Stimulated activated CD4-positive, alpha-beta T cell treated with anti-CD3 and anti-CD28 coated beads, Interleukin-2, amount 100 ng/mL, for 4 hours (primary cell): ENCODE measurements at places on chromosomes 7 and 10.

- DNase-seq = no peak
Measured at GRCh38 chr10:110923856-110924493, 4.6 kb downstream of the SHOC2 start.

DNA sequence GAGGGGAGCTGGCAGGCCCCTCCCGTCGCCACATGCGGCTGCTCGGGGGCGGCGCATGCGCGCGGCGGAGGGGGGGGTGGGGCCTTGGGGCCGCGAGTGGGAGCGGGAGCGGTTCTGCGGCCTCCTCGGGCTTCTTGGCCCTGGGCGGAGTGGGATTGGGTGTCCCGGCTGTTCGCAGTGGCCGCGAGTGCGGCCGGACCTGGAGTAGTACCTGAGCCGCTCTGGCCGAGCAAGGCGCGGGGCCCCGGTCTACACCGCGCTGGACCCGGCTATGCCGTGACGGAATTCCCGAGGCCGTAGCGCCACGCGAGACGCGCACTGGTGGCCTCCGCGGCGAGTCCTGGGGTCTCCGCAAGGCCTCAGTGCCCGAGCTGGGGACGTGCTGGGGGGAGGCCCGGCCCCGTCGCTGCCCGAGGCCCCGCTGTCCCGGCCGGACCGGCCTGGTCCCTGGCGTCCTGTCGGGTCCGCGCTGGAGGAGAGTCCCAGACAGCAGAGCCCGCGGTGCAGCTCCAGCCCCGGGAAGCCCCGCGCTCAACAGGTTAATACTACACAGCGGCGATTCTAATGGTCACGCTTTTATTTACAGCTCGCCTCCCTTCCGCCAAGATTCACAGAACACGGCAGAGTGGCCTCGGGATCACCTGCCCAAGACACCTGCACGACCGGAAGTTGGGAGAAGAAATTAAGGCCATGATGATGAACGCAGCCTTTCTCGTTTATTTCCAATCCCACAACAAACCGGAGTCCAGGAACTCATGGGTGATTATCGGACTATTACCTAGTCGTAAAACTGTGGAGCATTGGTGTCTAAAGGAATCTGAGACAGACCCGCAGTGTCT is 671 bp upstream of the PAXIP1 start:
- peak; percentile 83 for DNase-seq

DNA sequence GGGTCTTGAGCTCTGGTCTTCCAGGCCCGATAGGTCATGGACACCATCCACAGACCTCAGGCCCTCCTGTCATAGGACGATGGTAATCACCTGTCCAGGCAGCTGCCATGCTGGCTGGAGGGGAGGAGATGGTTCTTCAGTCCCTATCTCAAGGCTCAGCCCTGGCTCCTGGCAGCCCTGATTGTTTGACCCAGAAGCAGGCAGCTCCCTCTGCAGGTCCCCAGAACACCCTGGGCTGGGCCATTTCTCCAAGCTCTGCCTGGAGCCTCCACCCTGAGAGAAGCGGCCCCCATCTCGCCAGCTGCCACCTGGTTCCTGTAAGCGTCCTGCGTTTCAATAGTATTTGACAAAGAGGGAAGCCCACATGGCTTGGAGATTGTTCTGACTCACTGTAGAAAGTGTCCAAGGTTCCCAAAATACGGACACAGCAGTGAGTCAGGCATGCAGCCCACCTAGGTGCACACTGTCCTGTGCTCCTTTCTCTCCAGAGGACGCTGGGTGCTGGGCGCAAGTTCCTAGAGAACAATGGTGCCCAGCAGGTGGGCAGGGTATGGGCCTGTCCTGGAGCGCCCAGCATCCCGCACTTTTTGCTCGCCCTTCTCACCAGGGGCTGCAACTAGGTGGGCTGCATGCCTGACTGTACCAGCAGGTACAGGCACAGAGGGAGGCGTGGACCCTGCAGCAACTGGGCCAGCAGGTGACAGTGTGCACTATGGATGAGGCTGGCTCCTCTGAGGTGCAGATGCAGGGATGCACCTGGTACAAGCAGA is 72.4 kb upstream of the EBF3 start:
- no peak for DNase-seq

DNA sequence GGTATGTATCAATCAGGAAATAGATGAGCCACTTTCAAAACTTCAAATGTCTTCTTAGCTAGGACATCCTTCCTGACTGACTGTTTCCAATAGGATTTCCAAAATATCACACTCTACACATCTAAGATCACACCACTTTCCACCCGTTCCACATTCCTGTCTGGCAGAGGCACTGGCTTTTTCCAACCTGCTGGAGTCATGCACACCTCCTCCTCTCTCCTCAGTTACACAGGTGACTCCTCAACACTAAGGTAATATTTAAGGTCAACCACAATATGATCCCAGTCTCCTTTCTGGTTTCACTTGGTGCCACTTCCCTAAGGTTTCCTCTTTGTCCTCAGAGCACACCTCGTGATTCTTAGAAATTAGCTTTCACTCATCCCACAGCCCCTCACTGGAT is 196.5 kb downstream of the PARD3 start:
- no peak for DNase-seq

DNA sequence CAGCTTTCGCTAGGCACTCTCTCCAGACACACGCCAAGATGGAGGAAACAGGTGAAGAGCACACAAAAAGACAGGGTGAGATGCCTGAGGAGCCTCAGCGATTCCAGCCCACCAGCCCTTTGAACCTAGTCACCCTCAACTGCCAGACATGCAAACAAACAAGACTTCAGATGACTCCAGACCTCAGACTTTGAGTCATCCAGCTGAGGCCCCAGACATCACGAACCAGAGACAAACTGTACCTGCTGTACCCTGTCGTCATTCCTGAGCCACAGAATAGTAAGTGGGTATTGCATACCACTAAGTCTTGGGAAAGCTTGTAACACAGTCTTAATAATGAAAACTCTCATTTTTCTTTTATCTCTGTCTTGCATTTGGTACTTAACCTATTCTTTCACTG is 126.6 kb upstream of the LSM8 start:
- no peak for DNase-seq

GRCh38 chr7:38282081-38282480 is 8.6 kb upstream of the TARP start:
- no peak for DNase-seq

- DNase-seq = no peak
Measured at GRCh38 chr7:55099821-55100543, 81.2 kb downstream of the EGFR start.

- no peak for DNase-seq
Measured at GRCh38 chr10:11154849-11155498, 137.3 kb downstream of the CELF2 start.

GRCh38 chr10:46029461-46030030 is 877 bp downstream of the NCOA4 start:
- DNase-seq = no peak

DNA sequence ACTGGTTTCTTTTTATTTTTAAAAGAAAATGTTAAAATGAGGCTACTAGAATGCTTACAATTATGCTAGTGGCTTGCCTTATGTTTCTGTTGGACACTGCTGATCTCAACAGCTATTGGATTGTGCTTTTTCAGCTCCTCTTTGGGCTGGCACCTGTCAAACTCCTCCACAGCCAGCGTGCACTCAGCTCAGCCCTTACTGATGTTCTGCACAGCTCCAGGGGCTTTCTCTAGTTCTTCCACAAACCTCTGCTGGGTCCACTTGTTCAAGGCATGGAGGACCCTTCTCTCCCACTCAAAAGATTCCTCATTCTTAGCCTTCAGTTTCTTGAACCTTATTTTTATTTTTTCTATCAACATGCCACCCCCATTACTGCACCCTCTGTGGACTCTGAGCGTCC is 96.0 kb downstream of the VIPR2 start:
- DNase-seq = no peak

GRCh38 chr7:116030651-116031276 is at the start of gene TFEC:
Gene TFEC (minus strand): TSS chr7:116030763. CDS start chr7:115984441, 46,322 bp downstream.
- DNase-seq = no peak

GRCh38 chr7:81383846-81384245 is 386.0 kb downstream of the HGF start:
- DNase-seq = no peak

GRCh38 chr10:59677253-59677831 is 32.3 kb downstream of the SLC16A9 start:
- no peak for DNase-seq

GRCh38 chr10:87635498-87636312 is 24.0 kb upstream of the PAPSS2 start:
- no peak for DNase-seq

- no peak for DNase-seq
Measured at GRCh38 chr7:19235680-19236079, 90.5 kb upstream of the FERD3L start.

- peak; percentile 29 for DNase-seq
Measured at GRCh38 chr7:23696916-23697441, 13.0 kb upstream of the STK31 start.

DNA sequence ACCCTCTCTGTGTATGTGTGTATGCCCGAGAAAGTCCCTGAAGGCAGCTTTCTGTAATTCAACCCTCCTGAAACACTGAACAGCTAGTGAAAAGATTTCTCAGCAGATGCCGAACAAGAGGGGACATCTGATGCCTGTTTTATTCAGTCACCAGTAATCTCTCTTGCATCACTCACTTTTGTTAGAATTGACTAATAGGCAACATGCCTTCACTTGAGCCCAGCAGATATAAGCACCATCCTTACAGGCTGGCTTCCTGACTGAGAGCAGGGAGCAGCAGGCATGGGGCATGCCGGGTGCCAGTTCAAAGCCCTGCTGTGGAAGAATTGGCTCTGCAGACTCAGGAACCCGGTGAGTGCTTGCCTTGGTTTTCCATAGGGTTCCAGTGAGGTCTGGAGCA is at the start of gene ABCA13:
ABCA13 (plus strand) TSS at position 257 of the 400 bp plus-strand sequence; CDS start at position 283, 26 bp downstream.
- no peak for DNase-seq

DNA sequence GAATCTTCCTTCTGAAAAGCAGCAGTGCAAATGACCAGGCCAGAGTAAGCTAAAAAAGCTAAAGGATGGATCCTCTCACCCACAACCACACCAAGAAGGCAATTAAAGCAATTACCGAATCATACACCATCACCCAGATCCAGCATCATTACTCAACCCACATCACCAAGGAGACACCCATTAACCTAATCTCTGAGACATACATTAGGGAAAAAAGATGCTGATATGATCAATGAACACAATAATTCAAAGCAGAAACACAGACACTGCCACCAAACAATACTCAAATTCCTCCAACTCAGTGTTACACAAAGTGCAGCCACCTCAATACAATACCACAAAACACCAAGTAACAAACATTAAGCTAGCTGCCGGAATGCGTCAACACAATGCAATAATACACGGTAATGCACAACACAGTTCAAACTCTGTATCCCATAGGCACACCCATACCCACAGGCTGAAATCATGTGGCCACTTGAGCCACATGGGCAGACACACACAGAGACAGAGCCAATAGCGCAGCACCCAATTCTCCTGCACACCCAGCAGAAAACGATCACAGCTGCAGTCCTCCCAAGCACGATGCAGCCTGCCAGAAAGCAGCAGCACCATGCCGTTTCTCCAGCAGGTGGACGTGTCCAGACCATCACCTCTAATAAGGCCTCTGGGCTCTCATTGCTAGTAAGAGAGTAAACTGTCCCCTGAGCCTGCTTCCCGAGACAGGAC is 21.5 kb downstream of the PAX2 start:
- no peak for DNase-seq

GRCh38 chr10:7157091-7157490 is 253.7 kb downstream of the SFMBT2 start:
- DNase-seq = no peak

GRCh38 chr10:118746246-118746645 is 8.5 kb downstream of the CACUL1 start:
- no peak for DNase-seq

DNA sequence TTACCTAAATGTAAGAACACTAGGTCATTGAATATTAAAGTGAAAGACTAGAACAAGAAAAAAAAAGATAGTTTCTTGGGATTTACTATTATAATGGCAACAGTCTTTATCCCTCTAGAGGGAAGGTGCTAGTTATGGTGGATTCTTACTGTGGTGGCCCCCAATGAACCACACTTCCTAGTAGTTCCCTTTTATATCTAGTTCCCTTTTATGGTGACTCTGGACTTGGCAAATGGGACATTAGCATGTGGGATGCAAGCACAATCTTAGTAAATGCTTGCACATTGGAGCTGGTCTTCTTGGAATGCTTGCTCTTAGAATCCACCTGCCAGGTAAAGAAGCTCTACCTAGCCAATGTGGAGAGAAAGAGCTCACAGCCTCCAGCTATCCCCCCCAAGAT is 430.2 kb downstream of the LRMDA start:
- no peak for DNase-seq

- DNase-seq = no peak
Measured at GRCh38 chr7:150957133-150958020, 20.7 kb downstream of the KCNH2 start.

DNA sequence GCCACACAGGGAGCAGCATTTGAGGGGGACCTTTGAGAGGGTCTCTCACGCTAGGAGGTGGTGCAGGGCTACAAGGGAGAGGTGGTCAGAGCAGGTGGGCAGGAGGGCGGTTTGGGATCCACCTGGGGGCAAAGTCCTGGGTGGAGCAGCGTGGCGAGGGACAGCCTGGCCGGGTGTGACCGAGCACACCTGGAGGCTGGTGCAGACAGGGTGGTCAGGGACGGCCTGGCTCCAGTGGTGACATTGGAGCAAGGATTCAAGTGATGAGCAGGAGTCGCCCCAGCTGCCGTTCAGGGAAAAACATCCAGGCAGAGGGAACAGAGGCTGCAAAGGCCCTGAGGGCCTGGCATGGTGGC is 36.0 kb downstream of the CLIP2 start:
- DNase-seq = no peak

DNA sequence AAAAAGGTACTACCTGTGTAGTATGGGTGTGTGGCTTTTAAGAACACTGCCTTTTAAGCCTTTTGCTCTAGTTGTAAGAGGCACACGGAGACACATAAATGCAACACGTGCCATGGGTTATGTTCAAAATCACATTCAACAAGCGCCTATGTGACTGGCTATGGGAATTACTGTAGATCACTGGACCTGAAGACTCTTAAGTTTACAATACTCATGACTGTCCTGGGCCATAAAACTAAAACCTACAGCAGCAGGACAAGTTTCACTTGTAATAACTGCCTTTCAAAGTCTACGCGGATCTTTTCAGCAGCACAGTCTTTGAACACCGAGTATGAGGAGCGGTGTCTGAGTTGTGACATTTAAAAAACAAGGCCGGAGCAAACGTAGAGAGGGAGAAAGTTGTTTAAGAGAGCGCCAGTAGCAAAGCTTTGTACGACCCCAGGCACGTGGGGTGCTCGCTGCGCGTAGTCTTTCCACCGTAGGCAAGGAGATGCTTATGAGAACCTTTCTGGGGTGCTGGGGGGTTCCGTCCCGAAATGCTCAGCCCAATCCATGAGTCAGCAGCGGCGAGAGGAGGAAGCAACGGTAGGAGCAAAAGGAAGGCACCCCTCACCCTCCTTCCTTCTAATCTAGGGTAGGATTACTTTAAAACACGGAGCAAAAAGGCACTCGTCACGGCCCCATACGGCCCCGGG is 662 bp downstream of the DNAJC2 start:
- peak; percentile 39 for DNase-seq

GRCh38 chr7:753190-753589 is 26.1 kb upstream of the PRKAR1B start:
- no peak for DNase-seq

- DNase-seq = no peak
Measured at GRCh38 chr7:79512261-79512660, 58.8 kb upstream of the MAGI2 start.

- no peak for DNase-seq
Measured at GRCh38 chr10:90642650-90643049, 215.2 kb downstream of the HTR7 start.
